ENCODE measurements at places on chromosomes 6 and 20.

GRCh38 chr6:34616227-34616585, 60.1 kb upstream of the SPDEF start:
- no peak for DNase-seq

- no peak for DNase-seq
Observed at GRCh38 chr20:872855-873520, 39.5 kb downstream of the FAM110A start.

DNA sequence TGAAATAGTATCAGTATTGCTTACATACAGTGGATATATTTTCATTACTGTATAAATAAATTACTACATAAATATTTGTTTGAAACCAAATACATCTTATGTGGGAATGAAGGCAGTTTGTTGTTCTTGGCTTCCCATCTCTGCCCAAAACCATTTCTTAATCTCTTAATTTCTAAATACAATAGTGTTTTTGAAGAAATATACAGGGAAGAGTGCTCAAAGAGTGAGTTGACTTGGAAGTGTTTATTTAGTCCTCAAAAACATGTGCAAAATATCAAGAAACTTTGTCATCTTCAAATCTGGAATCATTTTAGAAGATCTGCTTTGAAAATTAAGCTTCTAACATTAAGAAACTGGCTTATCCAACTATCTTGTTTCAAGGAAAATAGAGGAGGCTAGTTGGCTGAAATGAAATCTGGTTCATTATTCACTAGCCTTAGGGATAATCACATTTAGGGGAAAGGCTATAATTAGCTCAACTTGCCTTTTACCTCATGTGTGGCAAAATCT, 259.8 kb upstream of the FLRT3 start:
- DNase-seq, result no peak

GRCh38 chr20:32010101-32010500, at the start of gene CCM2L:
TSS of gene CCM2L (plus strand) at chr20:32010438. CDS start at chr20:32010455, 17 bp downstream.
- no peak for DNase-seq

- no peak for DNase-seq
Observed at GRCh38 chr6:124882579-124883393, 79.5 kb upstream of the RNF217 start.

DNA sequence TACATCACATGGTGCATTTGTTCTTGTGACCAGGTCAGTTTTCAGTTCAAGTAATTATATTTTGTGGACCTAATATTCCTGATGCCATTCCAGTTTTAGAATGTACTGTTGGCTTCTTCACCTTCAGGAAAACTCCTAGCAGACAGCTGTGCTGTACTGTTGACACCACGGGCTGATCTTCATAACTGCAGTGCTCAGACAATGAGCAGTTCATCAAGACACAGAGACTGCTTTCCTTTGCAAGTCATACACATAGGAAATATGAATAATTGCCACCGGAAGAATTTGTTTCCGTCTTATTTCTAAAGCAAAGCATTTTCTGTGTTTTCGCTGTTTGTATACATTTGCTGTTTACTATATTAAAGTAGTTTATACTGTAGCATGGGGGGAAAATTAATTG, 89.8 kb downstream of the C6orf118 start:
- DNase-seq, result no peak

DNA sequence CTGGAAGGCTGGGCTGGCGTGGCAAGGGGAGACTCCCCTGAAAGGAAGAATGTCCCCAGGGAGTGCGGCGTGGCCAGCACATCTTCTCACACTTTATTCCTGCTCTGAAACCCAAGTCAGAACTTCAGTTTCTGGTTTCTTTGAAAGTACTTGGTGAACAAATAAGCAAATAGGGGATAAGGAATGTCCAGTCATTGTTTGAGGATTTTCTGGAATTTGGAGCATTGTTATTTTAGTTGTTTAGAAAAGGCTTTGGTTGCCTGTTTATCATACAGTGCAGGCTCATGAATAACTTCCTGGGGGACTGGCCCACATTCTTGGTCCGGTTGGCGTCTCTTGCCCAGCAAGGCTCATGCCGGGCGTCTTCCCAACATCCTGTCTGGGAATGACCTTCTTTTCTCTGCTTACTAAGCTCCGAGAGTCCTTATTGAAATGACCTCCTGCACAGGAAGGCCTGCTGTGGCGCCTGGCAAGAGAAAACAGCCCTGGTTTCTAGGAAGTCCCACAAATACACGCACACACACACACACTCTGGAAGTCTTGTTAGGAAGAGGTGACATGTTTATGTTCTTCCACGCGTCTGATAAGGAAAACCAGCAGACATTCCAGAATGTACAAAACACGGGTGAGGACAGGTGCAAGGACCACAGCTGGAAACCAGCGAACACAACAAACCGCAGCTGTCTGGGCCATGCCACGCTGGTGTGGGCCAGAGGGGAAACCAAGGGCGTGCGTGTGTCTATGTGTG, 71.9 kb downstream of the TMEM170B start:
- DNase-seq, result no peak

DNA sequence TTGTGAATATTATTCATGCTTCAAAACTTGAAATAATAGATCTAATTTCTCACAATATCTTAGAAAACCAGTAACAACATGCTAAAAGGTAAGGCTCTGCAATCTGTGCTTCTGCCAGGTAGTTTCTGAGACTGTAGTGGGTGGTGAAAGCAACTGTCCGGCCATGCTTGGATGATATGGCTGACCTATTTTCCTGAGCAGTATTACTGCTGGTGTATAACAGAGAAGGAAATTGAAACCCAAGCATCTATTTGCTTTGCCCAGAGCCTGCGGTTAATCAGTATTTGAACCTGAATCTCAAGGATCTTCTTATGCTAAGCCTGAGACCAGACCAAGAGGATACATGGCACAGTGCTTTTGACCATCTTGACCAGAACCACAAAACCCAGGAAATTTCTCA, 563.8 kb downstream of the COL12A1 start:
- no peak for DNase-seq

DNA sequence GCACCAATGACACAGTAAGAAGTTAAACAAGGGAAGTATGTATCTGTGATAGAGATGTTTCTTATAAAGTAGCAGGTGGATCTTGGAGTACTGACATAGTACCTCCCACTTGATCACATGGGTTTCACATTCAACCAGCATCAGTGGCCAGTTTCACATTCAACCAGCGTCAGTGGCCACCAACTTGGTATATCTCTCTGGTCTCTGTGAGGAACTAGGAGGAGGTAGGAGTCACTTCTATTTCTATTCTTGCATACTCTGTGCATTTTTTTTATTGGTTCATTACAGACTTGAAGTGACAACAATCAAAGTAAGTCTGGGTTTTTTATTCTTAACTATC, 200.3 kb upstream of the SIM1 start:
- DNase-seq, result no peak

- DNase-seq, result no peak
Observed at GRCh38 chr6:84657025-84657424, 107.4 kb downstream of the TBX18 start.

GRCh38 chr20:64139199-64140060, 24.8 kb upstream of the MYT1 start:
- DNase-seq, result no peak

DNA sequence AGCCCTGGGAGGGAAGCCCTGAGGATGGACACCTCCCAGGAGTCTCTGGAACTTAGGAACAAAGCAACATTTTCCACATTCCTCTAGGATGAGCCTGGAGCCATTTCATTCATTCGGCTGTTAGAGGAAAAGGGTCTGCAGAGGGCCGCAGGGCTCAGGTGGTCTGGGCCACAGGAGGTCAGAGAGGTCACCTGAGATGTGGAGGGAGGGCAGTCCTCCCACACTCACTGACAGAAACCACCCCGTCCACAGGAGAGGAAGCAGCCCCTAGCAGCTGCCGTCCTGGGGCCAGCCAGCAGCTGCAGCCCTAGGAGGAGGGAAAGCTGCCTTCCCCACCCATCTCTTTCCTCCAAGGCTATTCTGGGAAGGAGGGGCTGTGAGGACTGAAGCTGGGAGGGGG, 207.0 kb downstream of the CDC5L start:
- no peak for DNase-seq

- DNase-seq, result no peak
Observed at GRCh38 chr20:44296011-44296410, 15.0 kb downstream of the FITM2 start.

DNA sequence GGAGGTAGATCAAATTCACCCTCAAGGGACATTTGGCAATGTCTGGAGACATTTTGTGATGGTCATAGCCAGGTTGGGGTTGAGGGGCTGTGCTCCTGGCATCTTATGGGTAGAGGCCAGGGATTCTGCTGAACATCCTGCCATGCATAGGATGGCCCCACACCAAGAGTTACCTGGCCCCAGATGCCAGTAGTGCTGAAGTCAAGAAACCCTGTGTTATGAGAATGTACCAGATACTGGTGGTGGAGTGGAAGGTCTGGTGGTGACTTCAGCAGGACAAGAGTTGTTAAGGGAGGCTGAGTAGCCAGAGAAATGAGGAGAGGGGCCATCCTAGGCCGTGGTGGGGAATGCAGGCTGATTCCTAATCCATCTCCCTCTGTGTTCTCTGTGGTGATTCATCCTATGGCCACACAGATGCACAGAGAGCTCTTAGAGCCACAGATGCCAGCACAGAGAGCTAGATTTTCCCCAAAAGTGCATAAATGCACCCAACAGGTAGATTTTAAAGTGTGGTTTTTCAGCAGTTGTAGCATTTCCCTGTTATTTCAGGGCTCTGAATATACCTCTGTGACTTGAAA, 43.6 kb downstream of the CDYL start:
- no peak for DNase-seq

DNA sequence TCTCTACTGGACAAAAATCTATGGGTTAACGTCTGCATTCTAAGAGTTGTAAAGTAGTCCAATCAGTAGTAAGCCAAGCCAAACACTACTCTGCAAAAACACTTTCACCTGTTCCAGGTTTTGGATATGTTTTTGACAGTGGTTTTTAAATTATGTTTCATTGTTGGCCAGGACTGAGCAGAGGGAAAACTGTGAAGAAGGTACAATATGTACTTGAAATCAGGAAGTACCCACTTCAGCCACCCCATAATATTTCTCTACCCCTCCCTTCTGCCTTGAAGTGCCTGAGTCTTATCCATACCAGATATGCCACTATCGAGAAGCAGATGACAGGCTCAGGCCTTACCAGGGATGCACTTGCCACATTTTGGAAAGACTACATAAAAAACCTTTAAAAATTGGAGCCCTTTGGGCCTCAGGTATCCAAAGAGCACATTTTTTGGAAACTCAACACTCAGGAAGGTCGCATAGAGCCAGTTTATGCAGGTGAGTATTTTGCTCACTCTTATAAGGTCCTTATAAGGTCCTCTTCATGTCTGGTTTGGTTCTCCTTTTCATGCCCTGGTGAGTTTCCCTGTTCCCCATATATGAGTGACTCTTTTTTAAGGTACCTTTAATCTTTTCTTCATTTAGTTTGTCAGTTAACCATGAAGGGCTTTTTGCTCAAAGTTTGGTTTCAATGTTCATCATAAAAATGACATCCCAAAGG, 859.3 kb upstream of the FLRT3 start:
- DNase-seq, result no peak

DNA sequence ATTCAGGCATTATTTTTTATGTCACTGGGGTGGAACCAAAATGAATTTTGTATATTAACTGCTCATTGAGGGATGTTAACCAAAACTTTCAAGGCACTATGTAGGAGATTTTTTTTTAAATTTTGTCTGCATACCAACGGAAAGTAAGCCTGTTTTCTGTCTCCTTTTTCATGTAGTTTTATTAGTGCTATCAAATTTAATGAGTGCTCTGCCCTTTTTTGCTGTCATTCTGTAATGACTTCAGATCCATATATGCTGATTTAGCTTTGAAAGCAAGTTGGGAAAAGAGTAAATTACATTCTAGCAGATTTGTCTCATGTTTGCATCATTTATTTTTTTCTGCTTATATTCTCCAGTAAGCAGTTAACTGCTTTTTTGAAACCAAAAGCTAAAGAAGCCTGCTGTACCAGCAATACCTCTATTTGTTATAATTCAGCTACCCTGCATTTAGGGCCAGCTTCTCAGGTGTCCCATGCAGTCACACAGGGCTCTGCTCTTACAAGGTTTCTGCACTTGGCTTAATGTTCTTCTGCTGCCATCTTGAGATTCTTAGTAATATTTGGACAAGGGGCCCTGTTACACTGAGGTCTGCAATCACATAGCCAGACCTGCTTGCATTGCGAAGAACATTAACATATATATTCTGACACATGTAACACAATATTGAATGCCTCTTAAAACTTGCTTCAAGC, 429.0 kb downstream of the UTRN start:
- DNase-seq, result no peak

- DNase-seq, result no peak
Observed at GRCh38 chr20:38810926-38811630, 5.6 kb downstream of the PPP1R16B start.

- no peak for DNase-seq
Observed at GRCh38 chr6:31144296-31144969, 5.6 kb upstream of the PSORS1C2 start.

GRCh38 chr6:54541541-54541940, 233.3 kb downstream of the TINAG start:
- no peak for DNase-seq

GRCh38 chr6:101613556-101613955, 220.0 kb downstream of the GRIK2 start:
- DNase-seq, result no peak

All from stimulated activated CD4-positive, alpha-beta T cell treated with anti-CD3 and anti-CD28 coated beads, Interleukin-1b, Interleukin-23, amount 100 ng/mL, for 4 hours (primary cell).